ENCODE measurements at places on chromosomes 1 and 21.

DNA sequence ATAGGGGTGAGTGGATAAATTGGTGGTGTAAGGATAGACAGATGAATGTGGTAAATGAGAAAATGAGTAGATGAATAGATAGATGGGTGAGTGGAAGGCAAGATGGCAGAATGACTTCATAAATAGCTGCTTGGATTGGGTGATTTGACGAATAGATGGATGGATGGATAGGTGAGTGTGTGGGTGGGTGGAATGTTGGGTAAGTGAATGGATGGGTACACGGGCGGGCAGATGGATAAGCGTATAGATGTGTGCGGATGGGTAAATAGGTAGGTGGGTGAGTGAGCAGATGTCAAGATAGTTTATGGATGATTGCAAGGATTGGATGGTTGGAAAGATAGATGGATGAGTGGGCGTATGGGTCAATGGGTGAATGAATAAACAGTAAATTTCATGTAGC is 59.3 kb downstream of the EPHB2 start:
- no peak for DNase-seq

GRCh38 chr1:208047975-208048374 is 137.1 kb upstream of the CD34 start:
- no peak for DNase-seq

DNA sequence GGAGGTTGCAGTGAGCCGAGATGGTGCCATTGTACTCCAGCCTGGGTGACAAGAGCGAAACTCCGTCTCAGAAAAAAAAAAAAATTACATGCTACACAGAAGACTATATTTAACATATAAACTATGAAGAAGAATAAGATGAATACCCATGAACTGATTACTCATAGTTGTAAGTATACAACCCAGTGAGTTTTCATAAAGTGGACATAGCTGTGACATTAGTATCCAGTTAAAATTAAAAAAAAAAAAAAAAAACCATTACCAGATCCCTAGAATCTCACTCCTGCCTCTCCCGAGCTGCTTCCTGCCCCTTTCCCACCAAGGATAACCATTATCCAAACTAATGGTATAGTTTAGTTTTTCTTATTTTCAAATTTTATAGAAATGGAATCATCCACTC is 37.4 kb downstream of the UBE4B start:
- no peak for DNase-seq

GRCh38 chr1:115300087-115300876 is 37.8 kb downstream of the NGF start:
- DNase-seq = no peak

GRCh38 chr21:33881689-33882440 is 33.7 kb downstream of the ATP5PO start:
- no peak for DNase-seq

DNA sequence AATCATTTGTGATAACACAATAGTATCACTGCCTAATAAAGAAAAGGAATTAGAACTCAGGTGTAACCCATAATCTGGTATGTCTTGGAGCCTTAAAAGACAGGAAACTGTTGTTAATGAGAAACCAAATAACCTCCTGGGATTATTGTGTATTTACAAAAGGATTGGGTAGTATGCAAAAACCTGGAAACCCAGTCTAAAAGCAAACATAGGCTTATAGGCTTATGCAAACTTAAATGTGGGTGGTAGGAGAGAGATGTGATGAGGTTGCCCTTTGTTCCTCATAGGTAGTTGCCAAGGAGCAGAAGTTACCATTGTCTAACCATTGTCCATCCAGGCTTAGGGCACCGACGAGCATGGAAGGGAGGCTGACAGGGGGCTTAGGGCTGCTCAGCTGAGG is 165.8 kb downstream of the AK5 start:
- no peak for DNase-seq

GRCh38 chr1:20375563-20375962 is 84.9 kb downstream of the VWA5B1 start:
- DNase-seq = no peak

DNA sequence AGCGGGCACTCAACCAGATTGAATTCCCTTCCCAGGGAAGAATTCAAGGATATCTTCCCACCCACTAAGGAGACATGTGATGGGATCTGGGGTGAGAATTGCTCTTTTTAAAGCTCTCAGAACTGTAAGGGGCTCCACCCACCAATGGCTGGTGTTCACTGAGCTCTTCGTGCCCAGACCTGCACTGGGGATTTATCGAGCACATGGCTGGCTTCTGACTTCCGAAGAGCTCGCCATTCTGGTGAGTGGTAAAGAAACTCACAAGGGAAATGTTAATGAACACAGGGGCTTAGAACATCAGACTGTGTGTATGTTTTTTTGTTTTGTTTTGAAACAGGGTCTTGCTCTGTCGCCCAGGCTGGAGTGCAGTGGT is 9.8 kb downstream of the PADI3 start:
- no peak for DNase-seq

DNA sequence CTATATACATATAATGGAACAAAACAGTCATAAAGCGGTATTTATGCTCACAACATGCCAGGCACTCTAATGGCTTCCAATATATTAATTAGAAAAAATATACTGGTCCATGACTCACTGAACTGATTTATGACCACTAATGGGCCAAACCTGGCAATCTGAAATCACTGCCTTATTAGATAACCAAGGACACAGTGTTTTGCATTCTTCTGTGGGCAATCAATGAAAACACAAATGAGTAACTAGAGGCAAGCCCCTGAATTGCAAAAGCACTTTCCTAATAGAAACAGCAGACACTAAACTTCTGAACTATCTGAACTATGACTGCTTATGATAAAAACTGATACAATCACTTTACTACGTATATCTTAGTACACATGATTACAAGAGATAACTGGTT is 3.5 kb downstream of the GCLM start:
- no peak for DNase-seq

GRCh38 chr21:25385911-25386474 is 221.3 kb downstream of the MRPL39 start:
- DNase-seq = peak; percentile 68

DNA sequence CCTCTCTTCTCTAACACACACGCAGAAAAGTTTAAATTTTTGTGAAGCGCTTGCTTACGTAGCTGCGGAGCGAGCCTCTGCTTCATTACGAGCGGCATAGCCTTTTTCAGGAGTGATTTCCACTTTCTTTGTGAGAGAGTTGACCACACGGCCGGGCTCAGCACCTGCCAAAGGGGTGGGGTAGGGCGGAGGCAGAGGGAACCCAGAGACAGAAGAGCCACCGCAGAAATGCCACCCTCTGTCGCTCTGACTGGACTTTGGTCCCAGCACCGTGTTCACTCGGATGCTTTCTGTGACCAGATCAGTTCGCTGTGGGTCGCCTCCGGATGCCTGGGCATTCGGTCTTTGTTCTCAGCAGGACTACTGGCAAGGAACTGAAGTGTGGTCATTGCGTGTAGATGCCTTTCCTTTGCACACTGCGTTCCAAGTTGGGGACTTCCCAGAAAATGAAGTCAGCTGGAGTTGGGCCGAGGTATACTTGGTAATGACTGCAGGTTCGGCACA is 883 bp downstream of the CHODL start:
- no peak for DNase-seq

DNA sequence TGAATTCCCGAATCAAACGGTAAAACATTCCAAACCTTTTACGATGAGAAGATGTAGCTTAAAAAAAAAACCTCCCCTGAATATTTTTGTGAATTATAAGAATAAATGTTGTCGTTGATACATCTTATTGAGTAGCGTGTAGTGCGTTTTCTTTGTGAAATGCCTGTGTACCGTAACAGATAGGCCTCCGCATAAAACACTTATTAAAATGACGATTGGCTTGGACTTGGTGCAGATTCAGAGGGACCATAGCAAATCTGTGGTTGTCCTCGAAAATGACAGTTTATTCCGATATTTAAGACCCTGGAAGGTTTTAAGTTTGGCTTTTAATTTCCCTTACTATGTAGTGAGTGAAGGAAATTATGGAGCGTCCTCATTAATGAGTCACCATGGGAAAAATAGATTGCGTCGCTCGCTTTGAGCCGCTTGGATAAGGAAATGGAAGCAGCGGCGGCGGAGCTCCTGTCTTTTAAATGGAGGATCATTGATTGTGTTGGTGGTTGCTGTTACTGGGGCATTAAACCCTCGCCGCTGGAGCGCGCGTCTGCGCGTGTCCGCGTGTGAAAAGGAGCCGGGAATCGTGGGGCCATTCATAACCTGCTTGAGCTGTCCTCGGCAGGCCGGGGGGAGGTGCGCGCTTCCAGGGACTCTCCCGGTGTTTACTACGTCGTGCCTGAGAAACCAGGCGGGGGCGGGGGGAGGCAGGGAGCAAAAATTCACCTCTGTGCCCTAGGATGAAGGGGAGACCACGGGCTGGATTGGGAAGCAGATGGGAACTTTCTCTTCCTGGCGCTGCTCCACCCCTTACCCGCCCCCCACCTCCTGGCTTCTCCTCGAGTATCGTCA is 1.6 kb downstream of the SPEN start:
- DNase-seq = peak; percentile 72

- DNase-seq = no peak
Measured at GRCh38 chr1:40868051-40868723, 6.0 kb upstream of the CITED4 start.

DNA sequence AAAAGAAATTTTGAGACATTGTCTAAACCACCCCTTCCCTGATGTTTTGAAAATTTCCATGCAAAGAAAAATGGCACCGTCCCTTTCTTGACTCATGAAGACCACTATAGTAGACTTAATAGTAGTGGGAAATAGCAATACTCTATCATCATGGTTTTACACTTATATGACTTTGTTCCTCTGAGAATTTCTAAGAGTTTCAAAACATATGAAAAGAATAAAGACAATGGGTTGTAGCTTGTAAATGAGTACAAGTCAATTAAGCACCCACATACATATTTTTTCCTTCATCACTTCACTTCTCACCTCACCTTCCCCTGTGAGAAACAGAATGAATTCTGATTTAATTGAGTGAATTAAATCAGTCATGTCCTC is 151.7 kb downstream of the LYPLAL1 start:
- no peak for DNase-seq

GRCh38 chr1:220757441-220757840 is 9.3 kb downstream of the MTARC2 start:
- DNase-seq = no peak

DNA sequence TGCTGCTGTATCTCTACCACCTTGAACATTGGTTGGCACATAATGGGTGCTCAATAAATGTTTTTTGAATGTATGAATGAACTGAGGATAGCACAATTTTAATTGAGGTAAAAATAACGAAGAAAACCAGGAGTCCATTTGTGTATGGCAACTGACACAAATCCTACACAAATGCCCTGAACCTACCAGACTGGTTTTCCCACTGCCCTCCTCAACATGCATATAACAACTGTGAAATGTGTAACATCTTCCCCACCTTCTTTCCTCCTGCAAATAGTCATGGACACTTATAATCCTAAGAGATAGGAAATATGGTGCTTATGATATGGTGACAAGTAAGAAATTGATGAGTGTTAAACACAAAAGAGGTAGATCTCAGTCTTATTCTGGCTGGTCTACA is 9.9 kb upstream of the LMO4 start:
- no peak for DNase-seq

DNA sequence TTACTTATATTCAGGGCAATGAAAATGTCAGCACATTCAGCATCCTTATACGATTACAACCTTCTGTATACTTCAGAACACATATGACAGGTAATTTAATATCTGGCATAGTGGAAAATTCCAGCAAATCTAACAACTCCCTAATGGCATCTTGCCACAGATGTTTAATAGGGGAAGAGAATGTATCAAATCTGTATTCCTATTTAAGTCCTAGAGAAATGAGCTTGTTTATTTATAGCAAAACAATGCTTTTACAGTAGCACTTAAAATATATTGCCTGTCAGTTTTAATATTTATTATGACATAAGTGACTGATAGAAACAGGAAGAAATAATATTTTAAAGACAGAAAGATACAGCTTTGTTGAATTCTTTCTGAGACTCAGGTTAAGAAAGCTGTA is 1101.8 kb upstream of the B3GALT2 start:
- DNase-seq = no peak

- DNase-seq = no peak
Measured at GRCh38 chr1:91501523-91501851, 836 bp downstream of the CDC7 start.

DNA sequence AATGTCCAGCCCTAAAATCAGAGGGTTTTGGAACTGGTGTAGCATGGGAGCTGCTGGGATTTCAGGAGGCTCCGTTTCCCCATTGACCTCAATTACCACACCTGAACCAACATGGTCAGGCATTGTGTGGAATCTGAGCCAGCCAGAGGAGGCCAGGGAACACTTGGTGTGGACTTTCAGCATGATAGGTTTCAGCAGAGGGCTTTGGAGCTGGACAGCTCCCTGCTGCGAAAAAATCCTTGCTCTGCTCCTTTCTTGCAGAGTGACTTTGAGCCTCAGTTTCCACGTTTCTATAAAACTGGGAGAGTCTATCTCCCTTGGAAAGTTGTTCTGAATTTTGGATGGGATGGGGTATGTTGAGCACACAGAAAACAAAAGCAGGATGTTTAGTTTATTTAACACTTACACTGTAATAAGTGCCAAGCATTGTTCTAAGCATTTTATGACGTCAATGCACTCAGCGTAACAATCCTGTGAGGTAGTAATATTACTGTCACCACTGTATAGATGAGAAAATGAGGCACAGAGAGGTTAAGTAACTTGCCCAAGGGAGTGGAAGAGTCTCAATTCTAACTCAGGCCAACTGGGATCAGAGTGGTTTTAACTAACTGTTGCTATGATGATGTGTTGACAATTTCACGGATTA is 168.0 kb downstream of the GRIK3 start:
- DNase-seq = no peak

GRCh38 chr1:156480411-156481192 is 20.0 kb downstream of the MEF2D start:
- peak; percentile 76 for DNase-seq

GRCh38 chr1:84083307-84083706 is 60.8 kb upstream of the PRKACB start:
- DNase-seq = no peak

DNA sequence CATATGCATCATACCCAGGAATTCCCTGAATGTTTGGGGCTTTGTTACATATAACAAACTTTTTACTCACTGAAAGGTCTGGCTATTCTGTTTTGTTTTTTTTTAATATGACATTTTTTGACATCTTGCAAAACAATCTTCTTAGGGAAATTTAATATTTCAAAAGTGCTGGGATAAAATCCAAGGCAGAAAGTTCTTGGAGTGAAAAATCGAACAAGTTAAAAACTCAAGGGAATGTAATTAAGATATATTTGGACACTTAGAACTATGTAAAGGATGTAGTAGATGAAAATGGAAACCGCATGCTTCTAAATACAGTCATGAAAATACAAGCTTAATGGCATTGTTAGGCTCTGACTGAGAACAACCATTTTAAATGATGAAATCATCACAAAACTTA is 8.6 kb downstream of the CHODL start:
- DNase-seq = no peak

GRCh38 chr1:241883159-241883558 is 35.2 kb downstream of the EXO1 start:
- DNase-seq = no peak

All from Kasumi-1 (cell line).